ENCODE measurements at places on chromosomes 3 and 15. TPM values are rescaled to one million over a fixed set of nuclear protein-coding genes. Genes with fewer than 3 reads are reported as not detected.

DNA sequence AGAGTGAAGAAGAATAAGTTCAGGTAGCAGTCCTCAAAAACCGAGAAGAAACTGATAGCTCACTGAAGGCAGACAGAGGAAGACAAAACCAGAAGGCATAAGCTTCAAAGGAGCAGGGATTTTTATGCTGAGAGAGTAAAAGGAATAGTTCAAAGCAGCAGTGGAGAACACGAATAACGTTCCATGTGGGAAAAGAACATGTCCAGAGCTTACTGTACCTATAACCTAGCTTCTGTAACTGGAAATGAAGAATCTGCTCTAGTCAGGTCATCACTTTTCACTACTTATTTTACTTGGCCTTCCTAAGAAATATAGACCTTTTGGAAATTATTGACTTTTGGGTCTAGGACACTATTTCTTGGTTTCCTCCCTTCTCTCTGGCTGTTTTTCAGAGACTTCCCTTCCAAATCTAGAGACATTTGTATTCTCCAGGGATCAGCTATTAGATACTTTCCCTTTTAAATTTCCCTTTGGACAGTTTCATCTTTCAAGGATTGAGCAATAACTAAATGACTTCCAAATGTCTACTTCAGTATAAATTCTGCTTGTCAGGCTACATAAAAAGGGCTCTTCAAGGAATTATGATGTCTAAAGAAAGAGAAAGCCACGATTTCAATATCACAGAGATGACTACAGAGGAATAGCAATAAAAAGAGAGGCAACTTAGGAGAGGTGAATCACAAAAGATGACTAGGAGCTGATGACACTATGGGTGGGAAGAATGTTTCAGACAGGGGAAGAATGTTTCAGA lies 46.7 kb downstream of the UBE3A start:
- DNase-seq: no peak

DNA sequence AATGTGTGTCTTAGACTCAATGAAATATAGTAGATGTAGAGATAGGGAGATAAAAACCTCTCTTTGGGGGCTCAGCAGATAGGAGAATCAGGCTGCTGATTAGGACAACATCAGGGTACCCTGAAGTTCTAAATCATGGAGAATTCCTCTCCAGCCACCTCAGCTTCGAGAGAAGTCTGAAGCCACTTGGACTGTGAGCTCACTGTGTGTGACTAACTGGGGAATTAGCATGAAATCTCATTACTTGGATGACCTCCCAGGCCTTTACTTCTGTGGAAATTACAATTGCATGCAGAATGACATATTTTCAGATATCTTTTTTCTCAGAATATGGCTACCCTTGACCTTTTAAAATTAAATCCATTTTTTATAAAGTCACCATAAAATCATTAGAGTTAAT lies 128.0 kb upstream of the MRPL3 start:
- no peak for DNase-seq

DNA sequence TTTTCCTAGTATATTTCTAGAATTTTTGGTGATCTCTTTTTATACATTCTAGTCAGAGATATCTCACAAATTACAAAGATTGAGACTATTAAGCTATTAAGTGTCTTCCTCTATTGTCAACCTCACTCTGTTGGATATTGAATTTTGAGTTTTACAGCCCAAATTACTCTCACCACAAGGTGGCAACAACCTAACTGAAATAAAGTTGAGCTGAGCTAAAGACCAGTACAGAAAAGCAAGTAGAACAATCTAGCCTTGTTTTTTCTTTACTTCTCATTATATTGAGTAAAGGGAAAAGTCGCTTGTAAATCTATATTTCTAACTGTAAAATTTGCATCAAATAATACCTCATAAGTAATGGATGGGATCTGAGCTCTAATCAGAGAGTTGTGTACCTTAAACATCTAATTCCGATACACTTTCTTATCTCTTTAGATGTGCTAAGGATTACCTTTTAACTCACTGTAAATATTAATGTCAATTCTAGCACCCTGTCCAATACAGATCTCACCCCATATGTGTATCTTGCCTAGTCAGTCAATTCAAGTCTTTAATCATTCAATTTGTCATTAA lies 13.6 kb upstream of the COMMD2 start:
- DNase-seq: no peak

GRCh38 chr3:187212705-187213104 lies 15.4 kb downstream of the RTP1 start:
- no peak for DNase-seq

- DNase-seq: peak; percentile 57
Measured at GRCh38 chr15:94677202-94677790, 445.9 kb downstream of the MCTP2 start.

DNA sequence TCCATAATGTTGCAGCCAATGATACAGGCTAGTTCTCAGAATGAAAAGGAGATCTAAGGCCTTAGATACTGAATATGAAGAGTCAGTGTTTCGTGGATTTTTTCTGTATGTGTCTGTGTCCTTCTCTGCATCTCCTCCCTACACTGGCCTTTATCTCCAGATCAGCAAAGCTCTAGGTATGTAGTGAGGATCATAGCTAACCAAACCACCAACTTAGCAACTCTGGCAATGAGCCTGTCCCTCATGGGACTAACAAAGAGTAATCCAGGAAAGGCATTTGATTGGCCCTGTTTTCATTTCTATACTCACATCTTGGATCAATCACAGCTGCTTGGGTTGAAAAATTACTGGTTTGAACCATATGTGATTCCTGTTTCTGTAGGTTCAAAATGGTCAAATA lies 18.6 kb upstream of the CNTN3 start:
- no peak for DNase-seq

- no peak for DNase-seq
Measured at GRCh38 chr3:24288496-24289236, 206.0 kb downstream of the THRB start.

DNA sequence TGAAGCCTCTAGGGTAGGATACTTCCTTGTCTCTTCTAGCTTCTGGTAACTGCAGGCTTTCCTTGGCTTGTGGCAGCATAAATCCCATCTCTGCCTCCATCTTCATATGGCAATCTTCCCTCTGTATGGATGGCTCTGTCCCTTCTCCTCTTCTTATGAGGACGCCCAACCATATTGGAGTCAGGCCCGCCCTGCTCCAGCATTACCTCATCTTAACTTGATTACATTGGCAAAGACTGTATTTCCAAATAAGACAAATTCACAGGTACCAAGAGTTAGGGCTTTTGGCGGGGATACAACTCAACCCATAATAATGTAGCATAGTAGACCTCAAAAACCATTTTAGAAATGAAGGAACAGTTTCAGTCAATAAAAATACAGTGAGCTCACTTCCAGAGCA lies 75.4 kb downstream of the BDH1 start:
- no peak for DNase-seq

GRCh38 chr15:68651916-68652525 lies 73.2 kb downstream of the CORO2B start:
- no peak for DNase-seq

- DNase-seq: no peak
Measured at GRCh38 chr3:36146404-36146803, 233.9 kb upstream of the STAC start.

GRCh38 chr3:178588628-178589027 lies 52.4 kb downstream of the KCNMB2 start:
- no peak for DNase-seq

GRCh38 chr3:88611826-88612326 lies 462.1 kb downstream of the C3orf38 start:
- no peak for DNase-seq

DNA sequence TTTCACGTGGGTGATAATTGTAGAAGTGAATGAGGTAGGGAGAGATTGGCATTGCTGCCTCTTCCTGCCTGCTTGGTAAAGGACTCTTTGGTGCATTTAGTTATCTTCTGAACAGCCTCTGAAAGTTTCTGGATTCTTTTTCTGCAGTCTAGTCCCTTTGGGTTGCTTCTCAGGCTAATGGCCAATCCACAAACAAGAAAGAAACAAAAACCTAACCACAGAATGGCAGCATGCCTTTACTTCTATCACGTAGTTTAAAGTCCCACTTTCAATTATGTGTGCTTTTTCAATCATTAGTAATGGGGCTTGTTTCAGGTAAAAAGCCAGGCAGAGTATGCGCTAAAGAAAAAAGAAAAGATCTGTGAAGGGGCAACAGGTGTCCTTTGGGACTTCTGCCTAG lies 7.4 kb downstream of the FGF12 start:
- no peak for DNase-seq

DNA sequence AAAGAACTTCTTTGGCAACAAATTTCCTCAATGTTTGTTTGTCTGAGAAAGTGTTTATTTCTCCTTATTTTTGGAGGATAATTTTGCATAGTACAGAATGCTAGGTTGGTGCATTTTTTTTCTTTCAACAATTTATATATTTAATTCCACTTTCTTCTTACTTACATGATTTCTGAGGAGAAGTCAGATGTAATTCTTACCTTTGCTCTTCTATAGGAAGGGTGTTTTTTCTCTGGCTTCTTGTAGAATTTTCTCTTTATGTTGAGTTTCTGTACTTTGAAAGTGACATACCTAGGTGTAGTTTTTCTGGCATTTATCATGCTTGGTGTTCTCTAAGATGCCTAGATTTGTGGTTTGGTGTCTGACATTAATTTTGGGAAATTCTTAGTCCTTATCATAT lies 34.8 kb upstream of the PCOLCE2 start:
- DNase-seq: no peak

DNA sequence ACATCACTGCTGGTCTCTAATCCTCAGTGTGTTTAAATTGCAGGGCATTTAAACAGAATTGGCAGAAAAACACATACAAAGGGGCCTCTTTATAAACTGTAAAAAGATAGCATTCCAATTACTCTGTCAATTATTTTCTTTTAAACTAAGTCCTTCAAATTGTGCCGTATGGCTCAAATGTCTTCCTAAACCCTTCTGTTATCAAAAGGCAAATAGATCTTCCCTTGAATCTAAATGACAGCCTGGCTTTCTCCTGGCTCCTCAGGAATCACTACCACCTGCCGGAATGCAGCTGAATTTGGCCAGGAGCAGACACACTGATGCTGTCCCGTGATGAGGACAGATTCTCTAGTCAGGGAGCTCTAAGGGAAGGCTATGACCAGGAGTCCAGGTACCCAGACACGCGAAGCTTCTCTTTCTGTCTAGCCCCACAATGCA lies 85.6 kb downstream of the IGF2BP2 start:
- DNase-seq: no peak

DNA sequence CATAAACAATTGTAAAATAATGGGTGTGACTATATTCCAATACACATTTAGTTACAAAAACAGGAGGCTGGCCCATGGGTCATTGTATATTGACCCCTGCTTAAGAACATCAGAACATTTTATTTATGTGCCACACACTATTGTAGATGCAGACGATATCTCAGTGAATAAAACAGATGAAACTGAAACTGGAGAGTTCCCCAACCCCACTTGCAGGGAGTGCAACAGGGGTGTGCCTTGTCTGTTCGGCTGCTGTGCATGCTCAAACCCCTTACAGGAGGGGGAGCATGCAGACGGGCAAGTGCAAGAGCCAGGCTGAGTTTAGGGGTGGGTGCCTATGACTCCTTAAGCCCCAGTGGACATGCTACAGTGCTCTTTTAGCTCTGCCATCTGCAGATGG lies 509.6 kb downstream of the IGSF11 start:
- DNase-seq: no peak

DNA sequence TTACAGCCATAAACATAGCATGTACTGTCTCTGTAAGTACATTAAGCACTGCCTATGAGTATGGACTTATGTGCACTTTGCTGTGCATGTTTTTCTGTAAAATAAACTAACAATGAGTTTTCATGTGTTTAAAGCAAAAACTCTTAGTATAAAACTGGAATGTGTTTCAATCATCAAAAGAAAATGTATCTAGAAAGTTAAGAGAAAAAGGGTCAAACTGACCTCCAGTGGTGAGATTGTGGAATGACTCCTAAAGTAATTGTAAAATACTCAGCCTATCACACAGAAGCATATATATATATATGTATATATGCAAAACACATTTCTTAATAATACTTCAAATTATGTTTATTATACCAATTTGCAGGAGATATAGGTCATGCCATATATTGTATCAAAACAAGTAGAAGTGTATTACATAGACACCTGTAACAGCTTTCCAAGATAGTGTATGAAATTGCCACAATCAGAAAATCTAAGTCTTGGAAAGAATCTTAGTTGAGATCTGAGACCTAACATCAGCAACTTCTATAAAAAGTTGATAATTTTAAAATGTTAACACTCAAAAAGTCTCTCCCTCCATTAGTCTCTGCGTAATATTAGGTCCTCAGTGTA lies 199.6 kb downstream of the FMN1 start:
- DNase-seq: no peak

- no peak for DNase-seq
Measured at GRCh38 chr3:105843994-105844393, 24.8 kb downstream of the CBLB start.

GRCh38 chr3:122948408-122948807 lies 79.2 kb downstream of the SEMA5B start:
- no peak for DNase-seq

DNA sequence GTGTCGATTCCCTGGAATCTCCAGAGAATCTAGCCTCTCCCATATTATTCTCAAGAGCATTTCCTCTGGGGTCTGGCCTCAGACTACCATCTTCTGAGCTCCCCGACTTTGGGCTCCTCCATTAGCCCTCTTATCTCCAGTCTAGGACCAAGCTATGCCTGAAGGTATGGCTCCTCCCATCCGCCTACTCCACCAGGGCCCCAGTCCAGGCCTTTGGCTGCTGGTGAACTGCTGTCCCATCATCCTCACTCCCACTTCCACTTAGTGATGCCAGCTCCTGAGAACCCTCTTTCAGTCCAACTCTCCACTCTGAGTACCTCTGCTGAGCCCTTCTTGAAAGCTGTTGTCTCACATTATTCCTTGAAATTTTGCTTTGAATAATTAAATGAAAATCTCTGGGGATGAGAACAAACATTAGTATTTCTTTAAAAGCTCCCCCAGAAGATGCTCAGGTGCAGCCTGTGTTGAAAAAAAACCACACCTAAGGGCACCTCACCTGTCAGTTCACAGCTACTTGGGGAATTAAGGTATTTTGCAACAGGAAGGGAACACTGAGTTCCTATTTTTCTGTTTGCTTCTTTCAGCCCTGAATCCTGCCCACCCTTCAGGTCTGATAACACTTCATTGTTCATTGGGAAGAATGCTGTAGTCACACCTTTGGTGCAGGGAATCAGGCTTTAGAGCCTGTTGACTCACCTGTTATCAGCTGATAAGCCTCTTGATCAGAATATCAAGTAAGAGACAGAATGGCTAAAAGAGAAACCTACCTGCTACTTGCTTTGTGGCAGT lies 9.5 kb downstream of the CLDN18 start:
- DNase-seq: no peak

GRCh38 chr3:123449102-123449996 lies 459 bp upstream of the ADCY5 start:
- DNase-seq: no peak

DNA sequence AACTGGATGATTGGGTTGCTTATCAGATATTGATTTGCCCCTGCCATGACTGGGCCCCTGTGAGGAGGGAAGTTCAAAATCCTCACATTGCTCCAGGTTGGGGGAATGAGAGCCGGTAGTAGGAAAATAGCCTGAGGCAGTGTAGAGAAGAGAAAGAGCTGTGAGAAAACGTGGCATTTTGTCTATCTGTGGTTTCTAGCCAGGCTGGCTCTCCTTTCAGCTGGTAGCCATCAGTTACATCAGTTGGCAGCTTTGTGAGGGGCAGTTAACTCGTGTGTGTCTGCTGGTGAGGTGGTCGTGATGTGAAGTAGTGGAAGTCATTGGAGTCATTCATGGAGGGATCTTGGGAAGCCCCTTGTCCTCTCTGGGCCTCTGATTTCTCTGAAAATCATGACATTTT lies 5.2 kb downstream of the ESYT3 start:
- no peak for DNase-seq

The CADM2 gene
- 11.6 TPM for total RNA-seq

The CGNL1 gene
- total RNA-seq: 9.6 TPM

The MKRN3 gene
- total RNA-seq: 0.65 TPM

The SH2D7 gene
- not detected for total RNA-seq

The FEZF2 gene
- total RNA-seq: not detected
